ENCODE measurements at places on chromosomes 16 and 17.

DNA sequence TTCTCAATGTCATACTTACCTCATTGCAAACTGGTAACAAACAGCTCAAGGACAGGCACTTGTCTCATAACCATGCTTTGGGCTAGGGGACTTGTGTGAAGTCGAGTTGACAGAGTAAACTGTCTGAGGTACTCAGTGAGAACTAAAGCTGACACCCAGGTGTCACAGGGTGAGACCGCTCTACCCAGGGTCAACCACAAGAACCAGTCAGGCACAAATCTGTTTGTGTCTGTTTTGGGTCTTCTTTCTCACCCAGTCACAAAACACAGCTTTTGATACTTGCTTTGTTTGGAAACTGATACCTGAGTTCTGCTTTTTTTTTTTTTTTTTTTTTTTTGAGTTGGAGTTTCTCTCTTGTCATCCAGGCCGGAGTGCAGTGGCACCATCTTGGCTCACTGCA is 161.1 kb downstream of the STX8 start:
- DNase-seq, result no peak

DNA sequence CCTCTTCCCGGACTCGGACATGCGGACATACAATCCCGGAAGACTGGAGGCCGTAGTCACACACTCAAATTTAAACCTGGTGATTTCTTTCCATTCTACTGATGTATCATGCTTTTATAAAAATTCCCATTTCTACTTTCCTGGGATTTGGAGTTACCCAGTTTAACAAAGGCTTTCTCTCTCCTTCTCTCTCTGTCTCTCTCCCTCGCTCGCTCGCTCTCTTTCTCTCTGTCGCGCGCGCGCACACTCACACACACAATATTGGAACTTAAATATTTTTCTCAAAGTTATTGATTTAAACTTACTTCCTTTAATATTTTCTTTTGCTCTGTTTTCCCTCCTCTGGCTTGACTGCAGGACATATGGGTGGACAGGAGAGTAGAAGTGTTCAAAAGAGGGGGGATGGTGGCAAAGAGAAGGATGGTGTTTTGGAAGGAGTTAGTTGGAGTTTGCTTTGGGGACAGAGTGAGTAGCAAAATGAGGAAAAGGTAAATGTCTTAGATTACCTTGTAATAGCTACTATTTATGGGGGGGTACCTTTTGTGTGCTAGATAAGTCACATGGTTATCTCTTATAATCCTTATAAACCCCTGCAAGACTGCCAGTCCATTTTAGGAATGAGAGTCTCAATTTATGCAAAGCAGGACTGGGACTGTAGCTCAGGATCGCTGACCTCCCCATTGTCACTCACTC is 878 bp upstream of the TRIM25 start:
- no peak for DNase-seq

DNA sequence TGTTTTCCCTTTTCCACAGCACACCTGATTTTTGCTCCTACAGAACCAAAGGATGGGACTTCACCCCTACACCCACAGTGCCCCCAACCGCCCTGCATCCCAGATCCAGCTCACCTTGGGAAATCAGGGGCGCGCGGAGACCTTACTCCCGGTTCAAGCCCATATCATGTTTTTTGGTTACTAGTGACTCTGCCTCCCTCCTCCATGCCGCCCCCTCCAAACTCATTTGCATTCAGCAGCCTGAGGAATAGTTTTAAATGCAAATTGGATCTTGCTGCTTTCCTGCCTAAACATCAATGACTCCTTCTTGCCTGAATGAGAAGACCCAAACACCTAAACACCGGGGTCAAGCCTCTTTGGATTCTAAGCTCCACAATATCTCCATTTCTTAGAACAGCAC is 331.8 kb downstream of the TMEM114 start:
- DNase-seq, result no peak

DNA sequence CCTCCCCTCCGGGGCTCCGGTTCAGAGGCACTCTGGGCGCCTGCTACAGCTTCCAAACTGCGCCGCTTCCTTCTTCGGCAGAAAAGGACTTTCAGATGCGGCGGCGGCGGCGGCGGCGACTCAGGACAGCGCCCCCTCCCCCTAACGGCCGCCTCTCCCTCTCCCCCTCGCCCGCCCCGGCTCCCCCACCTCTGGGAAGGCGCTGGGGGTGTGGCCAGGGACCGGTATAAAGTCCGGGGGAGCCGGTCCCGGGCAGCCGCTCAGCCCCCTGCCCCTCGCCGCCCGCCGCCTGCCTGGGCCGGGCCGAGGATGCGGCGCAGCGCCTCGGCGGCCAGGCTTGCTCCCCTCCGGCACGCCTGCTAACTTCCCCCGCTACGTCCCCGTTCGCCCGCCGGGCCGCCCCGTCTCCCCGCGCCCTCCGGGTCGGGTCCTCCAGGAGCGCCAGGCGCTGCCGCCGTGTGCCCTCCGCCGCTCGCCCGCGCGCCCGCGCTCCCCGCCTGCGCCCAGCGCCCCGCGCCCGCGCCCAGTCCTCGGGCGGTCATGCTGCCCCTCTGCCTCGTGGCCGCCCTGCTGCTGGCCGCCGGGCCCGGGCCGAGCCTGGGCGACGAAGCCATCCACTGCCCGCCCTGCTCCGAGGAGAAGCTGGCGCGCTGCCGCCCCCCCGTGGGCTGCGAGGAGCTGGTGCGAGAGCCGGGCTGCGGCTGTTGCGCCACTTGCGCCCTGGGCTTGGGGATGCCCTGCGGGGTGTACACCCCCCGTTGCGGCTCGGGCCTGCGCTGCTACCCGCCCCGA is at the start of gene IGFBP4:
Gene IGFBP4, plus strand, starts transcription at position 255 of the 792 bp plus-strand sequence. Its CDS starts 286 bp downstream, at position 541.
- DNase-seq, result no peak

GRCh38 chr16:75235721-75236193 is 15.7 kb downstream of the BCAR1 start:
- no peak for DNase-seq

DNA sequence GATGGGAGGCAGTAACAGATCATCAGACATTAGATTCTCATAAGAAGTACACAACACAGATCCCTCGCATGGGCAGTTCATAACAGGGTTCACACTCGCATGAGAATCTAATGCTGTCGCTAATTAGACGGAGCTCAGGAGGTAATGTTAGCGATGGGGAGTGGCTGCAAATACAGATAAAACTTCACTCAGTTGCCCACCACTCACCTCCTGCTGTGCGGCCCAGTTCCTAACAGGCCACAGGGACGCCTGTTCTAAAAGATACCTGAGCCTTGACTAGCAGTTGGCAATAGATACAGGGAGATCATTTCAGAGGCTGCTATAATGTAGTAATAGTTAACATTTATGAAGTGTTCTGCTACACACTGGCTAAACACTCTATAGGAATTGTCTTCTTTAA is 4.9 kb downstream of the PTRH2 start:
- DNase-seq, result no peak

DNA sequence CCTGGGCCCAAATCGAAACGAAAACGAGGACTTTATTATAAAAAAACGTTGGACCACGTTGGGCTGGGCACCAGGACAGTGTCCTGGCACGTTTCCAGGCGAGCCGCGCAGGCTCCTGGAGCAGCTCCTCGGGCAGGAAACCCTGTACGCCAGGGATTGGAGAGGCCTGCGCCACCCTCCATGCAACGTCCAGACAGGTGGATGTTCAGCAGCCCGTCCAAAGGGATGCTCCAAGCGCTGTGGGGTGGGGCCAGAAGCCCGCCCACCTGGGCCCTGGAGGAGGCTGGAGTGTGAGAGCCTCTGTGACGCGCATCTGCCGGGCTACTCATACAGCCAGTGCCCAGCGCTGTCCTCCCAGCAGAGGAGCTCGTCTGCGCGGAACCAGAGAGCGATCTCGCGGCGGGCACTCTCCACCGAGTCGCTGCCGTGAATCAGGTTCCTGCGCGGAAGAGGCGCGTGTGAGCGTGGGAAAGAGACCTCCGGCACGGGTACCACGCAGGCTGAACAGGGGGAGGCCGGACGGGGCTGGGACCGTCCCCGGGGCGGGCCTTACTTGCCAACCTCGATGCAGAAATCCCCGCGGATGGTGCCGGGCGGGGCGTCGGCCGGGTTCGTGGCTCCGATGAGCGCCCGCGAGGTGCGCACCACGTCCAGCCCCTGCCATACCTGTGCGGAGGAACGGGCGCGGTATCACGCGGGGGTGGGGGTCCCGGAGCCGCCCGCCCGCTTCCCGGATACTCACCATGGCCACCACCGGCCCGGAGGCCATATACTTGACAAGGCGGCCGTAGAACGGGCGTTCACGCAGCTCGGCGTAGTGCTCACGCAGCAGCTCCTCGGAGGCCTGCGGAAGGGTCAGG is 785 bp downstream of the NME3 start:
- DNase-seq, result no peak

DNA sequence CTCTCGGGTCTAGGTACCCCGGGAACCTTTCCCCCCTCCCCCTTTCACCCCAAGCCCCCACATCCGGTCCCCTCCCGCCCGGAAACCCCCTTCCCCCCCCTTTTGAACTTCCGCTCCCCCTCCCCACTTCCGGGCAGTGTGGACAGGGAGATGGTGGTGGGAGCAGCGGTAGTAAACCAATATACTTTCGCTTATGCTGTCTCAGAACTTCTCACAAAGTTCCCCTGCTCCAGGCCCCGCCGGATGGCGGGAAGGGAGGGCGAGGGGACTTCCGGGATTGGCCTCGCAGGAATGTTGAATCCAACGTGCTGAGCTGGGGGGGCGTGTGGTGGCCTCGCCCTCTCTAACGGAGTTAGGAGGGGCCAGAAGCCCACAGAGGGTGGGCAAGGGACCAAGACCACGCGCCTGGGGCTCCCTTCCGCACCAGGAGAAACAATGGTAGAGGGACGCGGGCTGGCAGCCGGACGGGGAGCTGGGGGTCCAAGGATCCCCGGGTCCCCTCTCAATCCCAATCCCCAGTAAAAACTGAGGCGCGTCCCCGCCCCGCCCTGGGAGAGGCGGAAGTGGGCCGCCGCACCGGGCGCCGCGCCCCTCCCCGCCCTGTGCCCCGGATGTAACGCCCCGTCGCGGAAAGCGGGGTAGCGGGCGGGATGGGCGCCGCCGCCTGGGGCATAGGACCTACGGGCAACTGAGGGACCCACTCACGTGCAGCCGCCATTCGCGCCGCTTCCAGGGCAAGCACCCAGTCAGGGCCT is 742 bp downstream of the PFN1 start:
- no peak for DNase-seq

DNA sequence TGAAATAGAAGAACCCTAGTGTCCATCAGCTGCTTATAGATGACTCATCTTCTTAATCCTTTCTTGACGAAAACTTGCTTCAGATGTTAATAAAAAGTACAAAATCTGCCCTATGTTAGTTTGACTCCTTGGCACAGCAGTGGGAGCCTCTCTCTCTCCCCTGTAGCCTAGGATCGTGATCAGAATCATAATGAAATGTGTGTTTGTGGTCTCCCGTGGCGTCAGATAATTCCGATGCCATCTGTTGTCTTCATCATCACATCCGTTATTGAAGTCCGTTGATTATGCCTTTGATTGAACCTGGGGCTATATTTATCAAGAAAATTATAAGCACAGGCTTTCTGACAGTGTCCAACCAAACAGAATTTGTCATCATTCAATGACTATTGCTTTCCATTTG is 102.5 kb downstream of the BMERB1 start:
- DNase-seq, result no peak

DNA sequence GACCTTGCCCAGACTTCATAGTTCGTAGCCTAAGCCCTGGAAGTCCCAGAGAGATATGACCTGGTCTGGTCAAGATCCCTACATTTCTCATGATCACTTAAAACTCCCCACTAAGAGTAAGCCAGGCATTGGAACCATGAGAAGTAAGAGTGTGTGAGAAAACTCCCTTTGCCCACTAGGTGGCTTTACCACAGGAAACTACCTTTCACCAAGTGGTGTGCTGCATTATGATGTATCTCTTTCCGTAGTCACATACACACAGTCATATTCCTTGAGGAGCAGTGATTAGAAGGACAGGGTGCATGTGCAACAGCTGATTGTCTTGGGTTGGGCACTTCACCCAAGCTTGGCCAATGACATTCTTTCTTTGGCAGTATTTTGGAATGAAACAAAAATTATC is 639.3 kb downstream of the KCNJ2 start:
- no peak for DNase-seq

- DNase-seq, result no peak
Measured at GRCh38 chr17:9195961-9196670, 174.8 kb downstream of the NTN1 start.

DNA sequence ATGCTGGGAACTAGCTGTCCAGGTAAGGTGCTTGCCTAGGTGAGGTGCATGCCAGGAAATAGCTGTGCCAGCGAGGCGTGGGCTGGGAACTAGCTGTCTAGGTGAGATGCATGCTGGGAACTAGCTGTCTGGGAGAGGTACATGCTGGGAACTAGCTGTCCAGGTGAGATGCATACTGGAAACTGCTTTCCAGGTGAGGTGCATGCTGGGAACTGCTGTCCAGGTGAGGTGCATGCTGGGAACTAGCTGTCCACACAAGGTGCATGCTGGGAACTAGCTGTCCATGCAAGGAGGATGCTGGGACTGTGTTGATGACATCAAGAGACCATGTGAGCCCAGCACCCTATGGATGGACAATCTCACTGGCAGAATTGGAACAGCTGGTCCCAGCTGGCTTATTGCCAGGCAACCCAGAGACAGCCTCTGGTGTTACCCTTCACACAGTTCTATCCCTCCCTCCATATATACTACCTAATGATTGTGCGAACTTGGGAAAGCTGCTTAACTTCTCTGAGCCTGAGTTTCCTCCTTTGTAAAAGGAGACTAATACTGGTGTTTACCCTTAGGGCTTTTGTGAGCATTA is 479.9 kb upstream of the RBFOX1 start:
- DNase-seq, result no peak

DNA sequence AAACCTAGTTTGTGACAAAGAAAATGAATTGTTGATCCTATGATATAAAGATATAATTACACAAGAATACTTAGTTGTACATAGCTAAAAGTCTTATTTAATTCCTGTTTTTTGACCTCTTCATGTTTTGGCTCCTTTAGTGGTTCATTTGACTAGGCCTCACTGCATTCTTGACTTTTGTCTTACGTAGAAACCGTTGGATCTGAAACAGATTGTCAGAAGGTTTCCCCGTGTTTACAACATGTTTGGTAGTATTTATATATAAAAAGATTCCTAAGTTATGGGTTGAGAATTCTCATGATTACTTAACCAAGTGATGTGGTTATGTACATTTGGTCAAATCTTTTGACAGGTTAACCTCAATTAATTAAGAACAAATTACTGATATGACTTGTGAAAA is 162.8 kb downstream of the BCAS3 start:
- DNase-seq, result no peak

GRCh38 chr16:85988723-85989313 is 89.9 kb downstream of the IRF8 start:
- DNase-seq, result no peak

Measured in epithelial cell of proximal tubule (primary cell).